ENCODE measurements at places on chromosomes 1 and 21.

GRCh38 chr1:167251472-167251871, 30.8 kb downstream of the POU2F1 start:
- no peak for DNase-seq

DNA sequence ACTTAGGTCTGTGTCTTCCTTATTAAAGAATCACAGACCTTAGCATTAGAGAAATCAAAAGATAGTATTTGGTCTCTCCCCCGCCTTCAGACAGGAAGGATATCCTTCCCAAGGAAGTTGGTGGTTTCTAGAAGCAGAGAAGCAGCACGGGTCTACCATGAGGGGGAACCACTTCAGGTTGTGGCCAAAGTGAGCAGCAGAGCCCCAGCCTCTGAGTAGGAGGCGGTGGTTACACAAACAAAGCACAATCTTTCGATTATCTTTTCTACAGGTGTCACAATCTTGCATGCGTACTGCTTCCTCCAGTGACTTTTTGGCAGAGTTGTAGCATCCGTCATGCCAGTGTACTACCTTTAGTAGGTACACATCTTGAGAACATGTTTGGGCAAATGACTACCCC, 8.8 kb downstream of the PGLYRP4 start:
- no peak for DNase-seq

- DNase-seq, result no peak
These were observed 103.7 kb upstream of the DPT start for GRCh38 chr1:168832661-168833060.

- DNase-seq, result no peak
These were observed 93.9 kb downstream of the KCNJ15 start for GRCh38 chr21:38350684-38351083.

- no peak for DNase-seq
These were observed 735 bp upstream of the YTHDF2 start for GRCh38 chr1:28735961-28736449.

GRCh38 chr1:10429868-10430215, 391 bp upstream of the CENPS start:
- no peak for DNase-seq

- no peak for DNase-seq
These were observed 330.3 kb downstream of the ZNF326 start for GRCh38 chr1:90325168-90325567.

DNA sequence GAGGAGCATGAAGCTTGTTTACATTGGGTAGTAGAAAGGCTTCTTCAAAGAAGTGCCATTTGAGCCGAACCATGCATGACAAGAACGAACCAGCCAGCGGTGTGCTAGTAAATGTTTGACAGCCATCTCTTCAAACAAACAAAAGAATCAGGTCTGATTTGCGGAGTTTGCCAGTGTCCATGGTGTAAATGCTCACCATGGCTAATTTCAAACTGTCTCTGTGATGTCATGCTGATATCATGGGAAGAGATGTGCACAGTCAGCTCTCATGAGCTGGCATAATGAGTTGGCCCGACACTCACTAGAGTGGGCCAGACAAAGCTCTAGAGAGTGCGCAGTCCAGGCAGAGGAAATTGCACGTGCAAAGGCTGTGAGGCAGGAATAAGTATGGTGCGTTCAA, 101.1 kb downstream of the KAZN start:
- DNase-seq, result no peak

- no peak for DNase-seq
These were observed 15.2 kb upstream of the TMPRSS2 start for GRCh38 chr21:41523175-41523574.

DNA sequence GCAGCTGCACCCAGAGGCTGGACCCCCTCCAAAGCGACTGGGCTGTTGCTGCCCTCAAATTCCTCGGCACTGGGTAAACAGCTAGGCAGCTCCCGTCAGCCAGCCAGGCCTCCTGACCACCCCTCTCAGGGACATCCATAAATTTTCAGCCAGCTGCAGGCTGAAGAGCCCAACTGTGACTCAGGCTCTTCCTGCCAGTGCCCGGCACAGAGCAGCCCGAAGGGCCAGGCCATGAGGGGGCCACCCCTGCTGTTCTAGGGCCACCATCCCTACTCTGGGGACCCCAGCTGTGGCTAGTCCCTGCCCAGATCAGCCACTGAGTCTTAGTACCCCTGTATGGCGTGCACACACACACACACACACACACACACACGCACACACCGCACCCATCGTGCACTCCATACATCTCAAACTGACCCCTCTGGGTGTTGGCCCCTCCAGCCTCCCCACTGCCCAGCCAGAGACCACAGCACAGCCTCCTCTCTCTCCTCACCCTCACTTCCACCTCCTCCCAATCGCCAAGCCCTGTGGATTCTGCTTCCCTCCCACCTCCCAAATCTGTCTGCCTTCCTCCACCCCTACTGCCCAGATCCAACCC, 6.2 kb upstream of the LAPTM5 start:
- DNase-seq, result no peak

DNA sequence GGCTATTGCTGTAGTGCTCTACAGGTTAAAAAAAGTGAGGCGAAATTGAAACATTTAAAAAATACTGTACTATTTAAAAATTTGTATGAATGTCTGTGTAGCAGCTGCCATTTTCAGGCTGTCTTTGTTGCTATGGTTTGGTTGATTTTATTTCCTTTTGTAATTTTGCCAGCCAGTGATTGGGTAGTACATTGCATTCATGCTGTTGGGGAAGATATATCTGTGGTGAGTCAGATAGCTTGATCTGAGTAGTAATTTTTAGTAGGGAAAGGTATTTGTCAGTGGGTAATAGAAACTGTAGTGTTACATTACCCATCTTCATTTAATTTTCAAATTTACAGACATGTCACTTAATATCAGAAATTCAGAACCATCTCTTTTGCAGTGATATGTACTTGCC, 15.0 kb downstream of the NFIA start:
- DNase-seq, result no peak

GRCh38 chr1:150875197-150876118, 941 bp downstream of the ARNT start:
- no peak for DNase-seq

GRCh38 chr21:38273745-38274542, 17.2 kb downstream of the KCNJ15 start:
- no peak for DNase-seq

DNA sequence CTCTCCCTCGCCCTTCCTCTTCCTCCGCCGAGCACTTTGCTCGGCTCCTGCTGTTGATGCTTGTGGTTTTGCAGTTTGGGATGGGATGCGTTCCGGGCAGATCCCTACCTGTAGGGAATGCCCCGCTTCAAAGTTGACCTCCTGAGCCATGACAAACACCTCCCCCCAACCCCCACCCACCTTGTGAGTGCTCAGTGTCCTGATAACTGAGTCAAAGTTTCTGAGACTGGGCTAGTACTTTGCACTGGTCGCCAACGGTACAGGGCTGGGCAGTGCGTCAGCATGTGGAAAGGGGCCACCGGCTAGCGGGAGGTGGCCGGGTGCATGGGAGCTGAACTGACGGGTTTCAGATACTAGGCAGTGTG, 771 bp downstream of the RABGAP1L start:
- no peak for DNase-seq

GRCh38 chr1:9253453-9254105, 19.0 kb downstream of the H6PD start:
- no peak for DNase-seq

DNA sequence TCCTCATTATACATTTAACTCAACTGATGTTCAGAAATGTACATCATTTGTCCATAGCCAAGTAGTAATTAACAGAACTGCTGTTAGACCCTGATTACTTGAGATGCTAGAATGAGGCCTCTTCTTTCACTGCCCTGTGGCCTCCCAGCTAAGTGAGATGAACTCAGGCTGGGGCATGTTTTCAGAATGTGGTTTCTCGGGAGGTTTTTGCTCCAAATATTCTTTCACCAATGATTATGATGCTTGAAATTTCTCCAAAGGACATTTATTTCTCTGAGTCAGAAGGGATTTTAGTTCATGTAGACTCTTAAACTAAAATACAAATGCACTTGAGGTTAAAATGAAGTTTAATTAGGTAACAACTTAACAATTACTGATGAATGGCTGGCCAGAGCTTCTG, 34.6 kb upstream of the ADAMTS5 start:
- no peak for DNase-seq

DNA sequence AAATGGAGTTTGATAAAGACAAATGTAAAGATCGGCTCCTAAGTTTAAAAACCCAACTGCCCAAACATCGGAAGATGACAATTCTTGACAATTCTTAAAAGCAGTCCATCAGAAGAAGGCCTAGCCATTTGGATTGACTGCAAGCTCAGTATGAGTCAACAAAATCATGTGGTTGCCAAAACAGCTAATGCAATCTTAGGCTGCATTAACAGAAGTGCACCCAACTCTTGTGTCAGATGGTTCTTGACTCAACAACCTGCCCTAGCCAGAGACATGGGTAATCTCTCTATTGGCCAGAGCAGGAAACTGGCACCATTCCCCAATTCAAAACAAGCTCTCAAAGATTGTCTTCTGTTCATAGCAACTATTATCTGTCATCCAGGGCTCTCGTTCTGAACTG, 9.9 kb upstream of the NCF2 start:
- no peak for DNase-seq

DNA sequence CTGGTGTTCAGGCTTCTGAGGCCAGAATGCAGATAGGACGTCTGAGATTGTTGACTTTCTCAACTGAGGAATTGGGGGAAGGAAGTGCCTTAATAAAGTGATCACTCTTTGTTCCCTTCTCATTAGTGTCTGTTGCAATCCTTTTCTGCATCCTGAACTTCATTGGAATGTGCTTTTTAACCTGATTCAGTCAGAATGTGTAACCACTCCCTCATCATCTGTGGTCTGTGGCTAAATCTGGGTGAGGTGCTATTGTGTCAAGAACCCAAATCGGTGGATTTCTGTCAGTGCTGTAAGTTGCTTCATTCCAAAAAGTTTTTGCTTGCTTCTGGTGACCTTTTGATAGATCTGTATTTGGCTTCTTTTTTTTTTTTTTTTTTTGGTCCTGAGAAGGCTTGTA, 38.2 kb downstream of the ARID1A start:
- DNase-seq, result no peak

GRCh38 chr1:181655756-181656155, 172.4 kb downstream of the CACNA1E start:
- no peak for DNase-seq
